Muscle of leg (tissue), 16 donors: ENCODE measurements at places on chromosomes 4 and X. TPM values are rescaled to one million over a fixed set of nuclear protein-coding genes. Genes with fewer than 3 reads are reported as not detected.

DNA sequence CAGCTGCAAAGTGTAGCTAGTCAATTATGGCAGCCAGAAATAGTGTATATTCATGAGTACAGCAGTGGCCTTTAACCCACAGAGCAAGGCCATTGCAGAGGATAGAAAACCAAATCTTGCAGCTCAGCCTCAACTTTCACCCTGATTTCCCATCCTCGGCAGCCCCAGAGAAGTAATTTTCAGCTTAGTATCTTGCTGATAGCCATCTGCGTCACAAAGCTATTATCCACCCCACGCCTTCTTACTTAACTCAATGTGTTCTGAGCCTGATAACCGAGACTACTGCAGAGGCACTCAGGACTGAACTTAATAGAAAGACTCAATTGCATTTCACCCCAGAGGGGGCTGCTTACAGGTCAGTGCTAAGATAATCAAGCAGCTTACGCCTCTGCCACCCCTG is 174.5 kb upstream of the MAOA start:
- no peak for DNase-seq

DNA sequence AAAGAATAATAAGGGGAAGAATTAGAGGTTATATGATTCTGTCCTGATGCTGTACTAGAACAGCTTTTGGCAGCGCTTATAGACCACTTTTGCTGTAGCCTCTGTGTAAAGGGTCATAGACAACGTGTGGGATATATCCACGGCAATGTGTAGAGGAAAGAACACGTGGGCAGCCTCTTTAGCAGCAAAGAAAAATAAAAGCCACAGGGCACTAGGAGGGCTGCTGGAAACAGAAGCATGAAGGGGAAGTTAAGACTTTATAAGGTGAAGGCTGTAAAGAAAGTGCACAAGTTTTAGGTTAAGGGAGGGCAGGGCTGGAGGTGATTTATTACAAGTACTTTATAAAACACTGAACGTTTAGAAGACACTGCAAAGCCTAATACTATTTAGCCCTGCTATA is 20.1 kb upstream of the PHEX start:
- no peak for DNase-seq

DNA sequence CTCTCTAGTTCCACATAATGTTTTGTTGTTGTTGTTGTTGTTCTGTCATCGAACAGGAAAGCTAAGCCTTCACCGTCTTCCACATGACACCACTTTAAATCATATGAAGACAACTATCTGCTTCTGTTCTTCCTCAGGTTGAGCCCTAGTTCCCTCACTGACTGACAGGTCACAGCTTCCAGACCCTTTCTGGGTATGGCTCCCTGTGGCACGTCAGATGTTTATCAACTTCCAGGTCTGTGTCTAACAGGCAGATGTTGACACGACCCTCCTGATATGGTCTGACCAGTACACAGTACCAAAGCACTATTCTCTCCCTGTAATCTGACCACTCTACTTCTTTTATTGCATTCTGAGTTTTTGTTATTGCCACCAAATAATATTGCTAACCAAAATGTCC is 51.4 kb downstream of the PRDM5 start:
- no peak for DNase-seq

TCEAL2 gene
- total RNA-seq = 1.8 TPM

FANCB gene
- 4.7 TPM for total RNA-seq

GYPB gene
- total RNA-seq = 5.3 TPM
